ENCODE measurements at places on chromosomes 6 and 20. TPM values are rescaled to one million over a fixed set of nuclear protein-coding genes. Genes with fewer than 3 reads are reported as not detected.

PTPRT gene
- total RNA-seq = not detected

PDE10A gene
- total RNA-seq = 1.8 TPM

TINAG gene
- not detected for total RNA-seq

ENPP3 gene
- total RNA-seq = not detected

LTV1 gene
- total RNA-seq = 40.4 TPM

BHLHE23 gene
- not detected for total RNA-seq

MUC21 gene
- not detected for total RNA-seq

AGPAT4 gene
- total RNA-seq = 7.3 TPM

PACSIN1 gene
- total RNA-seq = not detected

GRCh38 chr6:159540152-159540551 is 152.9 kb downstream of the SOD2 start:
- no peak overlapping the region for H3K4me3 ChIP-seq
- H3K27ac ChIP-seq = no peak overlapping the region
- no peak for DNase-seq
- H3K27me3 ChIP-seq = peaks cover 35% of the 10 kb centered on the region
- no peaks in the 10 kb centered on the region for H3K36me3 ChIP-seq

DNA sequence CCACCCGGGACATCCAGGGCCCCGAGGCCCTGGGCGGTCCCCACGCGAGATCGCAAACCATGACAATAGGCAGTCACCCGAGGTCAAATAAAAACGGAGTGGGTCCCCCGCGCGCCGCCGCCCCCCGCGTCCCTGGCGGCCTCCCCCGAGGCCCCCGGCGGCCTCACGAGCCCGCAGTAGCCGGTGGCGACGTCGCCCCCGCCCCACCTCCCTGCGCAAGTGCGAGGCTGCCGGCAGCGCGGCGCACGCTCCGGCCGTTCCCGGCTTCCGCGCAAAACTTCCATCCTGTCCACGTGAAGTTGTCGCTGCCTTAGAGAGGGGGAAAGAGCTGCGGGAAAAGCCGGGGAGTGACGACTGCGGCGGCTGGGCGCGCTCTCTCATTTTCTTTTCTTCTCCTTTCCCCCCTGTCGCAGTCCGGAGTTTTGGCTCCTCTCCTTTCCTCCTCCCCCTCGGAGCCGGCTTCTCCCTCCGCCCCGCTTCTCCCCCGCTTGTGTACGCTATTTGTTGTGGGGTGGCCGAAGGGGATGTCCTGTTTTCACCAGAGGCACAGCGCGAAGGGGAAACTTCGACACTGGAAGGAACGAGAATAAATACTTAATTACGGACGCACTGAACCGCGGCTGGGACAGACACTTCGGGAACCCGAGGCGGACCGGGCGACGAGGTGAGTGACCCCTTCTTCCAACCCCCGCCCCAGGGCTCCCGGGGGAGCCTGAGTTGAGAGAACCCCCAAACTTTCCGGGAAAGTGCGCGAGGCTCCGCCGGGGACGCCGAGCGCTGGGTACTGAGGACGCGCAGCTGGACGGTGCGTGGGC is at the start of gene EYA4:
Gene EYA4, plus strand, starts transcription at position 272 of the 815 bp plus-strand sequence. CDS start 33,424 bp downstream, outside the sequence.
- H3K27me3 ChIP-seq = peaks cover 90% of the 10 kb centered on the region
- no peaks in the 10 kb centered on the region for H3K4me1 ChIP-seq
- H3K4me3 ChIP-seq = no peak within 1 kb of the TSS
- DNase-seq = no peak
- no peak within 1 kb of the TSS for H3K27ac ChIP-seq

GRCh38 chr6:157269261-157269794 is 54.0 kb downstream of the TMEM242 start:
- H3K27ac ChIP-seq = no peak overlapping the region
- H3K4me3 ChIP-seq = no peak overlapping the region
- no peaks in the 10 kb centered on the region for H3K27me3 ChIP-seq
- DNase-seq = no peak
- H3K4me1 ChIP-seq = no peaks in the 10 kb centered on the region

GRCh38 chr6:43871284-43871683 is 101.3 kb downstream of the VEGFA start:
- H3K4me3 ChIP-seq = no peak overlapping the region
- H3K27ac ChIP-seq = no peak overlapping the region

DNA sequence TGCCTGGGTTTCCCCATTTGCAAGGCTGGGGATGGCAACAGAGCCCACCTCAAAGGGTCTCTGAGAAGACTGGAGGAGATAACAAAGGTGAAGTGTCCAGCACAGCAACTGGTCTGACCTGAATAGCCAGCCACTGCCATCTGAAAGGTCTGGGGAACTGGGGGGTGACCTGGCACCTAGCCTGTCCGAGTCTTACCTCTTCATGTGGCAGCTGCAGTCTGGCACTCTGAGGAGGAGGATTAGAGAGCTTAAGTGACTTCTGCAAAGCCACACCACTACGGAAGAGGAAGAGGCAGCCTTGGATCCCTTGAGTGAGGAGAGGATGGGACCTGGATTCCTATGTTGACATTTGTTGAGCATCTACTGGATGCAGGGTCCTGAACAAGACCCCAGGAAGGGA is 22.2 kb downstream of the C20orf203 start:
- H3K36me3 ChIP-seq = no peaks in the 10 kb centered on the region
- H3K4me3 ChIP-seq = no peak overlapping the region
- DNase-seq = no peak
- H3K27ac ChIP-seq = no peak overlapping the region

GRCh38 chr6:51608932-51609331 is 478.5 kb downstream of the PKHD1 start:
- H3K27ac ChIP-seq = no peak overlapping the region
- H3K36me3 ChIP-seq = no peaks in the 10 kb centered on the region
- no peak for DNase-seq
- H3K4me3 ChIP-seq = no peak overlapping the region
- H3K27me3 ChIP-seq = no peaks in the 10 kb centered on the region

GRCh38 chr6:40912158-40912946 is 126.7 kb downstream of the UNC5CL start:
- peaks cover 11% of the 10 kb centered on the region for H3K4me1 ChIP-seq
- H3K27ac ChIP-seq = no peak overlapping the region
- no peaks in the 10 kb centered on the region for H3K36me3 ChIP-seq
- DNase-seq = peak; percentile 89

DNA sequence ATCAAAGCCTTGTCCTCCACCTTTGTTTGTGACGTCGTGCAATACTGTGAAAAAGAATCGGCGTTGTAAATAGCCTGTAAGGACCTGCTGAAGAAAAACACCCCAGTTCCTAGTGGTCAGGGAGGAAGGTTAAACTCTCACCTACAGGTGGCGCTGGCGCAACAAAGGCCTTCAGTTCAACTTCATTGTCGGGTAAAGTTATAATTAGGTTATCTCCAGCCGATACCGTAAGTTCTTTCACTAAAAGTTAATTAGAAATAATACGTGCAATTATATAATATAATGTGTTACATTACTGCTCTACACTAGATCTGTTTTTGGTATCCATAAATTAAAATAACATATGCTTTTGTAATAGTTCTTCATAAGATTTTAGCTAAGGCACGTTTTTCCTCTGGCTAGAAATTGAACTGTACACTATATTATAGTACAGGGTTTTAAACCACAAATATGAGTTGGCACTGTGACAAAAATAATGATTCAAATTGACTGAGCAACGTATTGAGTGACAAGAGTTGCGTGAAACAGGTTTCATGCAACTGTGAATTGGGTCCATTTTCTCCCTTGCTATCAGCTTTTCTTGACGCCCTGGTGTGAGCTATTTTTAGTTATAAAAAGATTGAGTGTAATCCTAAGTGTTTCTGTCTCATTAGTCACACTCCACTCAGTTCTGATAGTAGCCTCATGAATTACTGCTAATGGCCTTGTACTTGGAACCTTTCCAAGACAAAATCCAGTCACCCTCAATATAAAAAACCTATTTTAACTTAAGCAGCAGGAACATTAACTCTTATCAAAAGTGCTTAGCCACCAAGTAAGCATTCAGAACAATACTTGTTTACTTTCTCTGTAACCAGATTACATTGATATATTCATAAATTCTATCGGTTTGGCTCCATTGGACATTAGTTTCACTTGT is 62.3 kb downstream of the KIAA0319 start:
- H3K27ac ChIP-seq = peak overlapping the region; percentile 13
- H3K27me3 ChIP-seq = peaks cover 14% of the 10 kb centered on the region
- DNase-seq = peak; percentile 86
- H3K4me3 ChIP-seq = peak overlapping the region; percentile 15

- peak overlapping the region; percentile 2 for H3K27ac ChIP-seq
- no peaks in the 10 kb centered on the region for H3K4me1 ChIP-seq
- H3K4me3 ChIP-seq = no peak overlapping the region
- peak; percentile 16 for DNase-seq
- no peaks in the 10 kb centered on the region for H3K27me3 ChIP-seq
These were observed 9.9 kb upstream of the WFDC2 start for GRCh38 chr20:45459606-45460005.

- no peaks in the 10 kb centered on the region for H3K27me3 ChIP-seq
- H3K36me3 ChIP-seq = peaks cover 46% of the 10 kb centered on the region
- DNase-seq = no peak
- no peak overlapping the region for H3K4me3 ChIP-seq
- no peaks in the 10 kb centered on the region for H3K4me1 ChIP-seq
These were observed 107.2 kb downstream of the CHD6 start for GRCh38 chr20:41510847-41511450.

- no peaks in the 10 kb centered on the region for H3K36me3 ChIP-seq
- no peak overlapping the region for H3K4me3 ChIP-seq
- no peaks in the 10 kb centered on the region for H3K4me1 ChIP-seq
- DNase-seq = no peak
These were observed 63.1 kb upstream of the PTPRT start for GRCh38 chr20:43252761-43253160.

GRCh38 chr20:23519556-23519955 is 28.6 kb downstream of the CST8 start:
- no peaks in the 10 kb centered on the region for H3K27me3 ChIP-seq
- no peak overlapping the region for H3K27ac ChIP-seq
- no peaks in the 10 kb centered on the region for H3K4me1 ChIP-seq
- no peak overlapping the region for H3K4me3 ChIP-seq
- H3K36me3 ChIP-seq = no peaks in the 10 kb centered on the region
- DNase-seq = no peak

- no peak overlapping the region for H3K27ac ChIP-seq
- H3K4me3 ChIP-seq = no peak overlapping the region
- no peak for DNase-seq
- H3K27me3 ChIP-seq = no peaks in the 10 kb centered on the region
- peaks cover 38% of the 10 kb centered on the region for H3K4me1 ChIP-seq
These were observed 587.0 kb upstream of the FLRT3 start for GRCh38 chr20:14924433-14924832.

GRCh38 chr6:16004934-16005679 is 123.8 kb upstream of the MYLIP start:
- no peaks in the 10 kb centered on the region for H3K4me1 ChIP-seq
- peak; percentile 7 for DNase-seq
- no peak overlapping the region for H3K4me3 ChIP-seq
- no peaks in the 10 kb centered on the region for H3K27me3 ChIP-seq
- no peak overlapping the region for H3K27ac ChIP-seq

DNA sequence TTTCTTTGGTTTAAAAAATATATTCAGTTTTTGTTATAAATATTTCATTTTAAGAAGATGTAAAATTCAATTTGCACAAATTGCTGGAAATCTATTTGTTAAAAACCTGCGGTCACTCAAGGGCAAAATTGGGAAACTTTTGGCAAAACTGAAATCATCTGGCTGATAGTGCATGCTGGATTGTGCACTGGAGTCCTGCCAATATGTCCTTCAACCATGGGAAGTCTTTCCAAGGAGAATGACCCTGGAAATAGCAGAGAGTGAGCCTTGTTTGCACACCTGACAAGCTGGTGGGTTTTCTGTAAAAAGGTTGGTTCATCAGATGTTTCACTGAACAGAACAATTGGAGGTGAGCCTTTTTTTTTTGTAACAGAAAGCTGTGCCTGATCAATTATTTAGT is 413.5 kb downstream of the BTBD3 start:
- H3K36me3 ChIP-seq = no peaks in the 10 kb centered on the region
- H3K4me3 ChIP-seq = no peak overlapping the region
- H3K27me3 ChIP-seq = no peaks in the 10 kb centered on the region
- H3K4me1 ChIP-seq = no peaks in the 10 kb centered on the region

- DNase-seq = no peak
- H3K27me3 ChIP-seq = no peaks in the 10 kb centered on the region
- H3K27ac ChIP-seq = no peak overlapping the region
- no peaks in the 10 kb centered on the region for H3K36me3 ChIP-seq
- H3K4me1 ChIP-seq = no peaks in the 10 kb centered on the region
These were observed 34.5 kb downstream of the CENPW start for GRCh38 chr6:126374372-126374771.
